ENCODE measurements at places on chromosomes 3 and 15.

DNA sequence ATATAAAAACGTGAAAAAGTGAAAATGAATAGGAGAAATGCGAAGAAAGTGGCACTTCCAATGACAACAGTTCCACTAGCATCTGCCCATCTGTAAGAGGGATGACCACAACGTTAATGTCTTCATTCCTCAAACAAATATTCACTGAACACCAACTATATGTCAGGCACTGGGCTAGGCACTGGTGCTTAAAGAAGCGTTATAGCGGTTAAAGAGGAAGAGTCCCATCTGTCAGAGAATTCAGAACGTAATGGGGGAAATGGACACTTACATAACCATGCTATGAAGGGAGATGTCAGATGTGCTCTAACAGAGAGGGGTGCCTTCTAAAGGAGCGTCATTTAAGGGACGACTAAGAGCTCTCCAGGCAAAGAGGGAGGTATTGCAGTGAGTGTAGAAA is 8.2 kb downstream of the RUBCN start:
- DNase-seq = no peak

GRCh38 chr3:55482496-55483195 is 4.5 kb downstream of the WNT5A start:
- no peak for DNase-seq

DNA sequence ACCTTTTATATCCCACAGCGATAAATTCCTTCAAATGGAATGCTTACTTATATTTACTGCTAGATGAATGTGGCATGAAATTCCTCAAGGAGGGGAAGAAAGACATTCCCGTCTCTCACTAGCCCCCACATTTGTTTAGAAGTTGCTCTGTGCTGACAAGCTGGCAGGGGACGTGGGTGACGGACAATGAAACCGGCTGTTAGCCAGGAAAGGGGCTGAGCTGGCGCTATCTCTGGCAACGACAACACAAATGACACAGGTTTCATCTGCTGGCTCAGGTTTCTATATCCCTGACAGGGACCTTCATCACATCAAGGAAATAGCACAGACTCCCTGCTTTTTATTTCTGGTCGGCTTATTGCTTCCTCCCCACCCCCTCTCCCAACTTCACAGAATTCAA is 15.8 kb downstream of the RUVBL1 start:
- DNase-seq = no peak

DNA sequence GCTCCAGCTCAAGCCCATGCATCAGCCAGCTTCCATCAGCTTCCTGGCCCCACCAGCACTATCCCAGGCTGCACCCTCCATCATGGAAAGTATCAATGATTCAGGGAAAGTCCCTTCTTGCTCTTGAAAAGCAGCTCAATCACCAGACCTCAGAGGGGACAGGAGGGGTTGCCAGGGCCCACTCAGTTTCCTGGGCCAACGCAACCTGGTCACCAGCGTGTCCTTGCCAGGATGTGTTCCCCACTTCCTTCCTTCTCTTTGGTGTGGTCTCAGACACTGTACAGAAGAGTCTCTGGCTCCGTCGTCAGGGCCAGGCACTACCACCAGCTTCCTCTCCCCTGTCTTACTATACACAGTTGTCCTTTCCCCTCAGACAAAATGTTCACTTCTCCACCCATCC is 3.0 kb downstream of the HDC start:
- DNase-seq = peak; percentile 62

DNA sequence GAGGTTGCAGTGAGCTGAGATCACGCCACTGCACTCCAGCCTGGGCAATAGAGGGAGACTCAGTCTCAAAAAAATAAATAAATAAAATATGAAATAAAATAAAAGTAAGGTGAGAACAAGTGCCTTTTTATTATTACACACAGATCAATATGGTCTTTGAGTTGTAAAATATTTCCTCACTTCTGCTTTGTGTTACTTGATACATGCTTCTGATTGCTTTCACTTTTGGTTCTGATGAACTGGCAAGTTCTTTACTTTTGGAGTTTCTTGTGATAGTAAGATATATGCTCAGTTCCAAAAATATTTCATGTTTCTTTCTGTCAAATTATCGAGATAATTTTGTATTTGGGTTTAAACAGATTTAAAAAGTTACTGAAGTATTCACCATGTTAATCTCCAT is 16.6 kb upstream of the GYG1 start:
- DNase-seq = no peak
